ENCODE measurements at places on chromosomes 2 and 18. TPM values are rescaled to one million over a fixed set of nuclear protein-coding genes. Genes with fewer than 3 reads are reported as not detected.

GRCh38 chr2:213959589-213959988, 451.3 kb upstream of the VWC2L start:
- no peak for ATAC-seq

- ATAC-seq: no peak
Observed at GRCh38 chr2:178844269-178844668, 37.0 kb upstream of the TTN start.

GRCh38 chr2:35548171-35548570, 807.4 kb upstream of the CRIM1 start:
- ATAC-seq: no peak

- no peak for ATAC-seq
Observed at GRCh38 chr18:63321291-63321690, 1.7 kb upstream of the BCL2 start.

DNA sequence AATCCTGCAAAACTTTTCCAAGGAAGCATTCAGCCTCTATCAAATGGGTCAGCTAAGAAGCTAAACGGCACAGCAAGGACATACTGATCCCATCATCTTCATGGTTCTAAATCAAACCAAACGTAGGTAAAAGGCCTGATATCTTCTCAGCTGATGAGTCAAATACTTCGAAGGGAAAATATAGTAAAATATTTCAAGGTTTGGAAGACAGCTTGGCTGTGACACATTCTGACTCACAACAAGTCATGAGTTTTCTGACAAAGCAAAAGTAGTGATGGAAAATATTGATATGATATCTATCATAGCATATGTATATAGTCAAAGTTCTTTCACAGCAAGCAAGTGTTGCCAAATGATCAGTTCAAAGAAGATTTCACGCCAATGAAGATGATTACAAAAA, 31.5 kb downstream of the DOCK10 start:
- ATAC-seq: no peak

DNA sequence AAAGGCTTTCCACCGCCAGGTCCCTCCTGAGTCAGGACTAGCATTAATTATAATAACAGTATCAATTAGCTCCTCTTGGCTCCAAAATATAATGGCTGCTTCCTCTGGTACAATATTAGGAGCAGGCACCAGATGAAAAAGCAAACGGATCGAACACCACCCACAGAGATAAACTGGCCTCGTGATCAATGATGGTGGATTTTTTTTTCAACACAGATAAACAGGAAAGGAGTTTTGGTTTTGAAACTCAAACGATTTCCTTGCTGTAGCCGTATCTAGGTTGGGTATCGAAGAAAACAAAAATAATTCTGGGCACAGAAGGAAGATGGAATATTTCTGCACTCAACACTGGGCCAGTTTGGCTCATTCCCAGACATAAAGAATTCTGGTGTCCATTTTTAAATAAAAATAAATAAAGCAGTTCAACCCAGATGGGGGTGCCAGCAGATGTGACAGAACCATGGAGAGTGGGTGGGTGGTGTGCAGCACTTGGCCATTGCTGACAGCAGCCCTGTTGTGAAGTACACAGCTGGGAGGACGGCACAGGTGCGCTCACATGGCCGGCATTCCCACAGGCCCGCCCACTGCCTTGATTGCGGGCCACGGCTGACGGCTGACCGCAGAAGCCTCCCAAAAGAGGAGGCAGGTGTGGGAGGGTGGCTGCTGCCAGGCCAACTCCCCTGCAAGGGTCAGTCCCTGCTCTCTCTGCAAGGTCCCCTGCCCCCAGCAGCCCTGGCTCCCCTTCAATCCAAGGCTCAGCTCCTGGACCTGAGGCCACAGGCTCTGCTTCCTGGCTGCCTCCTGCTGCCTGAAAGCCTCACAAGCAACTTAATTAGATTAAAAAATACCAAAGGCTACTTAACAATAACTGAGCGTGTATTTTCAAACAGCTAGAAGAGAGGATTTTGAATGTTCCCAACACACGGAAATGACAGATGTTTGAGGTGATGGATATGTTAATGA, 351.9 kb upstream of the ID2 start:
- ATAC-seq: no peak

DNA sequence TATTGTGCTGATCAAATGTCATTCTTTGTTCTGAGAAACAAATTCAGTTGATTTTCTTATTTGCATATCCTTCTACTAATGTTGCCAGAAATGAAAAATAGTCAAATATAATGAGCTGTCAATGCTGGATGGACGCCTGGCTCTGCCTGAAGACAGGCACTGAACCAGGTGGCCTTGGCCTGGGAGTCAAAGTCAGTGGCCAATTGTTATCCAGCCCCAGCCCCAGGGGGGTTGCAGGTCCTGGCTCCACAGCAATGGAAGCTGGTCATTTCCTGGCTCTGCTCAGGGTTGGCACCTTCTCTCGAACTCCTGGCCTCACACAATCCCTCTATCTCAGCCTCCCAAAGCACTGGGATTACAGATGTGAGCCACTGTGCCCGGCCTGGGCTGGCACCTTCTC, 176.8 kb upstream of the GLI2 start:
- ATAC-seq: no peak

DNA sequence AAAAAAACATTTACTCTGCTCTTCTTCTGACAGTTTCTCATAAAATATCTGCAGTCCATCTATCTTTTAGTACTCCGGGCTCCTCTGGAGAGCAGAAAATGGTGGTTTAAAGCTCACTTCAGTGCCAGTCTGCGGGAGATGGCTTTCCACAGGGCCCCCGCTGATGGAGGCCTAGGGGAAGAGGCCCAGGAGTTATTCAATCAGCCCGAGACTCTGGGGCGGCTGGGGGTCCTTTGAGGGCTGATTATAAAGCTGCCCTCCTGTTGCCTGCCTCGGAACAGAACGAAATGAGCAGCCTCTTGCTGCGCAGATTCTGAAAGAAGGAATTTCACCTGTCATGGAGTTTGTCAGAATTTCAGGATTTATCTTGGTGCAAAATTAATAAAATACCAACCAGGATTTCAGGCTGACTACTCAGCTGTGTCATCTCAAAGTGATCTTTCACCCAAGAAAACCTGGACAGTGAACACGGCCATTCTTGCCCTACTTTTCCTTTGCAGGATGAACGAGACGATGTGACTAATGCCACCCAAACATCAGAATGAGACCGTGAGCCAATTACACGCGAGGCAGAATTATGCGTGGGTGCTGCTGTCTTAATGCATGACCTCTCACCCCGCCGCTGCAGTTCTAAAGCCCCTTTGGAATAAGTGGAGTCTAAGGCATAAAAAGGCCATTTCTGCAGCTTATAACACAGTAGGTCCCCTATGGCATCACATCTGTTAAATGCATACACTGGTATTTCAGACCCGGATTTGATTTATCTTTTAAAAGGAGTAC, 273.8 kb downstream of the ZNF521 start:
- no peak for ATAC-seq

GRCh38 chr2:16137080-16137755, 196.9 kb downstream of the MYCN start:
- ATAC-seq: no peak

COL3A1 gene
- total RNA-seq: 408 TPM

FAM110C gene
- total RNA-seq: 4.8 TPM

RIT2 gene
- not detected for total RNA-seq

Data from gastroesophageal sphincter (tissue), 4 donors.